Motor neuron (in vitro differentiated cells): ENCODE measurements at places on chromosomes 1 and 21.

- no peak for ATAC-seq
These were observed 131.0 kb upstream of the NRIP1 start for GRCh38 chr21:15195768-15196167.

DNA sequence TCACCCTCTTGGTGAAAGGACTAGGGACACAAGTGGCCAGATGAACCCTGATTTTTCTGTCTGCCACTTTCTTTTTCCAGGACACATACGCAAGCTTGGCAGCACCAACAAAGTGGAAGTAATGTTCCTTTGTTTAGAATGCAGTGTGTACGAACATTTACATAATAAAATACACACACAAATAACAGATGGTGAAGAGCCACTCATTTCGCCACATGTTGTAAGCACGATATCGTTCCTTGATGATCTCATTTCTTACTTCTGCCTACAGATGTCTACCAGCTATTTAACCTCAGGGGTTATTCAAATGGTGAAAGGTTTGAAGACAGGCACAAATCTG lies 670.2 kb upstream of the CXADR start:
- ATAC-seq, result peak; percentile 96

DNA sequence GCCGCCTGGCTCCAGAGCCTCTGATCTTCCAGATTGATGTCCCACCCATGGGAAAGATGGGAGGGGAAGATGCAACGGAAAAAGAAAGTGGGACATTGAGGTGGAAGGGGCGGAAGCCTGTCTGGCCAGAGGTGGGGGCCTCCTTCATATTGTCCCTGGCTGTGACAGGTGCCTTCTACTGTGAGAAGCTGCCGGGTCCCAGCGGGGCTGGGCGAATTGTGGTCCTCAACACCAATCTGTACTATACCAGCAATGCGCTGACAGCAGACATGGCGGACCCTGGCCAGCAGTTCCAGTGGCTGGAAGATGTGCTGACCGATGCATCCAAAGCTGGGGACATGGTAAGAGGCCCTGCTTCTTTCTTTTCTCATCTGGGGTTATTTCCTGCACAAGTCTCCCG lies 5.6 kb upstream of the XKR8 start:
- ATAC-seq, result no peak

DNA sequence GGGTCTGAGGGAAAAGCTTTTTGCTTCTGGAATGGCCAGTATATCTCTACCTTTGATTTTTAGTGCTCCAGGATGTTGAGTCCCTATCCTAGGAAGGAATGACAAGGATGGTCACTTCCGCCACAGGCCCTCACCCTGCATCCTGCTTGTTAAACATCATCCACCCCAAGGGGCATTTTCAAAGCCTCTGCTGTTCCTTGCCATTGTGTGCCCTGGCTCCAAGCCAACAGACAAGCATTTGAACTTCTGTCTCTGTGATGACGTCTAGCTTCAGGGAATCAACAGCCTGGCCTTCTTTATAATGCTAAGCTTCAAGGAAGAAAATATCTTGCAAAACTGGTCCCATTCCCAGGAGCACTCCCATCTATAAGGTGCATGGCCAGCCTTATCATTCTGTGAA lies 12.3 kb upstream of the JAM2 start:
- peak; percentile 59 for ATAC-seq

GRCh38 chr1:9059891-9060744 lies 9.3 kb downstream of the SLC2A5 start:
- no peak for ATAC-seq

- ATAC-seq, result no peak
These were observed 37.7 kb downstream of the KIAA0040 start for GRCh38 chr1:175154629-175155472.

DNA sequence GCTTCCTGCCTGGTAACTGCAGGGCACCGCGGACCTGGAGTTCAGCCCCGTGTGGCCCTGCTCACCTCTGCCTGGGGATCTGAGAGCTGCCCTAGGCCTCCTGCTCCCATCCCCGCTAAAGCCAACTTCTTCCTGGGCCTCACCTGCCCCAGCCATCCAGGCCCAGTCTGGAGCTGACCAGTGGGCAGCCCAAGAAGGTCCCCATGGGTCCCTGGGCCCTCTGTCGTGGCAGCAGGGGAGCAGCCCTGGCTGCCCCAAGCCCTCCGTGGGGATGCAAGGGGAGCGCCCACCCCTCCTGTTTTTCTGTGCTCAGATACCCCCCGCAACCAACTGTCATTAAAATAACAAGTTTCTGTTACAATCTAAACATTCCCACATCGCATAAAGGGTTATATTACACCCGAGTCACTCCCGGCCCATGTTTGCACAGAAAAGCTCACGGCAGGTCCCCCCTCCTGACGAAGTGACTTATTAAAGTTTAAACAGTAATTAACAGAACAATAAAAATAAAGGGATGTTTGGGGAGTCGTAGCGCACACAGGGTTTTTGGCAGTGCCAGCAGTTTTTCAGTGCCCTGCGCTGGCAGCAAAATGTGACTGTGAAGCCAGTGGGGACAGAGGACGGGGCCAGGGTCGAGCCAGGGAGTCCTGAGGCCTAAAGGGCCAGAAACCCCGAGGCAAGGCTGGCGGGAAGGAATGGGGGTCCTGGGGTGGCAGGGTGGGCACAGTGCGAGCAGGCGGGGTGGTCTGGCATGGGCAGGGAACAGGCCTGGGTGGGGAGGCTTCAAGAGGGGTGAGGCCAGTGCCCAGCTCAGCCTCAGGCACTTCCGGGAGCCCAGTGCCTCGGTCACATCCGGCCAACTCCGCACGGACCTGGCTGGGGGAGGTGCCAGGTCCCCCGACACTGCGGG lies 121.5 kb downstream of the CASZ1 start:
- no peak for ATAC-seq

GRCh38 chr21:46357684-46358425 lies 33.9 kb downstream of the PCNT start:
- no peak for ATAC-seq

DNA sequence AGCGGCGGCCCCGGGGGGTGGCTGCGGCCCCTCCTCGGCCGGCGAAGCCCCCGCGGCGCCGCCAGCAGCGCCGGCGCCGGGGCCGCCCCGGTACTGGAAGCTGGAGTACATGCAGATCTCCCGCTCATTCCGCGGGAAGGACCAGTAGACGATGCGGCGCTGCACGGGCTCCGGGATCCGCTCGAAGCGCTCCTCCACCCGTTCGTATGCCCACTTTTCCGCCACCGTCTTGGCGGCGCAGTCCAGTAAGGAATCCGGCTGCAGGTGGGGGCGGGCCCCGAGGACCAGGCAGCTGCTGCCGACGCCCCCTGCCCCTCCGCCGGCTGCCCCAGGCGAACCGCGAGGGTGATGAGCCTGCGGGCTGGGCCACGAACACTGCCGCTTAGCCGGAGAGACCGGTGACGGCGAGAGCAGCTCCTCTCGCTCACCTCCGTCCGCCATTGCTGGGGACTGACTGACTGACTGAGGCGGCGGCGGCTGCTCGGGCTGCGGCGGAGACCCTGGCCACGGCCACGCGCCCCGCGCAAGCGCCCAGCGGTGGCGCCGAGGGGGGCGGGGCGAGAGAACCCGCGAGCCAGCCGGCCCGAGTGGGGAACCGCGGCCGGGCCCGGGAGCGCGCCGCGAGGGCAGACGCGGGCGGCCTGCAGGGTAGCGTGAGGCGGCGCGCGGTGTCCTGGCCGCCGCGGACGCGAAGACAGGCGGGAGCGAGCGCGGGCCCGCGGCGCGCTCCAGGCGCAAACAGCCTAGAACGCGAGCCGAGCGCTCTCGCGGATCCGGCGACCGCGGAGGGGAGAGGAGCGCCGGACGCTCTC lies at the start of gene ZSWIM5:
ZSWIM5 (minus strand) TSS at position 696 of the 812 bp plus-strand sequence; CDS start at position 441, 255 bp downstream.
- ATAC-seq, result peak; percentile 86

GRCh38 chr21:20083336-20083735 lies 914.9 kb upstream of the NCAM2 start:
- ATAC-seq, result no peak

GRCh38 chr21:25582888-25583287 lies 24.4 kb downstream of the MRPL39 start:
- no peak for ATAC-seq

DNA sequence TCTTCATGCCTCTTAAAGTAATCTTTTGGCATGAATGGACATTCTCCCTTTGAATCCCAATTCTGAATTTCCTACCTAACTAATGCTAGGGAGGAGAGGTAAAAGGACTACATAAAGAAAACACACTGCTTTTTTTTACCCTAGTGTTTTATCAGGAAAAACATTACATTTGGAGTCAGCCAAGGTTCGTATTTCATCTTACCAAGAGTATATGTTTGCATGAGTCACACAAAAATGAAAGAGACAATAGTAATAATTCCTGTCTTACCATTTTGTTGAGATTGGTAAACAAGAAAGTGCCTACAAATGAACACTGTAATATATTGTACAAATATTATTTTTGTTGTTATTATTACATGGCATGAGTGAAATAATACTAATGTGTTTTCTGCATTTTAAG lies 112.9 kb upstream of the WARS2 start:
- ATAC-seq, result no peak

- no peak for ATAC-seq
These were observed 674 bp downstream of the CEP350 start for GRCh38 chr1:179955287-179955680.

DNA sequence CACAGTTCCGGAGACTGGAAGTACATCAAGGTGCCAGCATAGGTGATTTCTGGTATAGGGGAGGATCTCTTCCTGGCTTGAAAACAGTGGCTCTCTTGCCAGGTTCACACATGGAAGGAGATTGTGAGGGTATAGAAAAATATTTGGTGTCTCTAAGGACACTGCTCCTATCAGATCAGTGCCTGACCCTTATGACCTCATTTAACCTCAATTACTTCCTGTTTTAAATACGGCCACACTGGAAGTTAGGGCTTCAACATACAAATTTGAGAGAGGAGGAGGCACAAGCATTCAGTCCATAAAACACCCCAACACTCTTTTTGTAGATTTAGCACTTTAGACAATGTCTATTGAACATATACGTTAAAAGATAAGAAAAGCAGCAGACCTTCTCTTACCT lies 37.0 kb downstream of the COL6A1 start:
- no peak for ATAC-seq

DNA sequence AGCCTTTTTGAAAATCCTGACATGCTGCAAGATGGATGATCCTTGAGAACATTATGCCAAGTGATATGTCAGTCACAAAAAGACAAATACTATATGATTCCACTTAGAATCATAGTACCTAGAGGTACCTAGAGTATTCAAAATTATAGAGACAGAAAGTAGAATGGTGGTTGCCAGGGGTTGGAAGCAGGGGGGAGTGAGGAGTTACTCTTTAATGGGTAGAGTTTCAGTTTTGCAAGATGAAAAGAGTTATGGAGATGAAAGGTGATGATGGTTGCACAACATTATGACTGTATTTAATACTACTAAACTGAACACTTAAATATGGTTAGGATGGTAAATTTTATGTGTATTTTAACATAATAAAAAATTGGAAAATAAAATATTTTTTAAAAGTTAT lies 37.9 kb upstream of the PODN start:
- no peak for ATAC-seq

- no peak for ATAC-seq
These were observed 245.3 kb downstream of the CTH start for GRCh38 chr1:70656361-70656760.

DNA sequence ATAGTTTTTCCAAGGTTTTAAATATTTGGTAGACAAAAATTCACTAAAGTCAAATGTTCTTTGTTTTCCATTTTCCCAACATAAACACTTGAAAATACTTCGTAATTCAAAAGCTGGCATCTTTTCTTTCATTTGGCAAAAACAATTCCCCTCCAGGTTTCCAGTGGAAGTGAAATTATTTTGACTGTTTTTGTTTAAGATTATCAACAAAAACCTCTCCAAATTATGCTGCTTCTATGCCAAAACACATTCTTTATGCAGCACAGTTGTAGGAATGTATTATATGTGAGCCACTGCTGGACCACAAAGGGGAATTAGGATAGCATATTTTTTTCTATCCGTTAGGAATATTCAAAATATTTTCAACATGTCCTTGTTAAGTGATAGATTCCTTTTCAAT lies 44.1 kb downstream of the SLC5A9 start:
- ATAC-seq, result no peak

DNA sequence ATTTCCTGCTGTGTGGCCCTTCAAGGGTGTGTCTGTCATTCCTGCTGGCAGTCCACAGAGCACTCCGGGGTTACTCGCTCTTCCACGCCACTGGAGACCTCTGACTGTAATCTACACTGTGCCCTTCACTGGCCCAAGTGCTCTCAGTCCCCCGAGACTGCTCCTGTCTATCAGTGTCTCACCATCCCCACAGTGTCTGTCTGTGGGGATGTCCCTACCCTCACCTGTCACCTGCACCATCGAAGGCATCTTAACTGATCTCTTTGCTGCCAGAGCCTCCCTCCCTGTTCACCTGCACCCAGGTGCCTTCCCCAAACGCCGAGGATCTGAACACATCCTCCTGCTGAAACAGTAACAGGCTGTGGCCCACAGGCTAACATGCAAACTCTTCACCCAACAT lies 136.7 kb downstream of the MATN1 start:
- no peak for ATAC-seq

- no peak for ATAC-seq
These were observed 467.6 kb downstream of the RWDD3 start for GRCh38 chr1:95701450-95702173.

DNA sequence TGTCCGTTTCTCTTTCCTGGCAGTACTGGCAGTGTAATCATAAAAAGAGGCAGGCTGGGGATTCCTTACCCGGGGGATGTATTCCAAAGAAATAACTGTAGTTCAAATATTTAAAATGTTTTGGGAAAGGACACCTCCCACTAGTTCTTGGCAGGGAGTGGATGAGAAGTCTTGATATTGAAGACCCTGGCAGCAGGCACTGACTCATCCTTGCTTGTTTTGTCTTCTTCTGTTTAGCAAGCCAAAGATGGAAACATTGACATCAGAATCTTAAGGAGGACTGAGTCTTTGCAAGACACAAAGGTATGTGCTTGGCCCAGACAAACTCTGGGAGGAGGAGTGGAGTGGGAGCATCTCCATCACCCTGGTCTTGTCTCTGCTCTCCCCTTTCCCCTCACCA lies 639 bp downstream of the IL20 start:
- peak; percentile 69 for ATAC-seq

DNA sequence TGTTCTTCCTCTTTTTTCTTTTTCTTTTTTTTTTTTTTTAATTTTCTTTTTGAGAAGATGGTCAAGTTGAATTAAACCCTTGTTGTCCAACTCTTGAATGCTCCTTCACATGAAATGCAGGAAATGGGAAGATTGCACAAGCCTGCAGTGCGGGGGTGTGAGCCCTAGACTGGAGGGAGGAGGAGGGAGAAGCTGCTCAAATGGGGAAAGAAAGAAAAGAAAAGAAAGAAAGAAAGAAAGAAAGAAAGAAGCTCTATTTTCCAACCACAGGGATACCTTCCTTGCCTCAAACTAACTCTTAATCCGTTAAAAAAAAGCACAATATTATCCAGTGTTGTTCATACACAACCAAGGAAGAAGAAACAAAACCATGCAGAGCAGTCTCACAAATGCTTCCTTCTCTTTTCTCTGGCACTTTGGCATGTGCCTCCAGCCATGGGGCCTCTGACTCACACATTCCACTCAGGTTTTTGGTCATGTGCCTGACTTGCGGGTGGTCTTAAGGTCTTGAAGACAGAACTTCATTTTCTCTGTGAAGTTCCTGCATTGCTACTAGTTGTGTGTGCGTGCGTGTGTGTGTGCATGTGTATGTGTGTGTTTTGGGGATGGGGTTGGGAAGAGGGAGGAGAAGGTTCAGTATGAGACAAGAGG lies 276.1 kb downstream of the RPS6KC1 start:
- ATAC-seq, result peak; percentile 74

- ATAC-seq, result no peak
These were observed 559.7 kb upstream of the CAMK1G start for GRCh38 chr1:209023790-209024189.
